Activated T-helper 9 cell treated with anti-CD3 and anti-CD28 coated beads, Interleukin-2, amount 50 U/mL, for 16 hours (primary cell): ENCODE measurements at places on chromosomes 3 and 15.

- no peak for DNase-seq
These were observed 6.4 kb downstream of the GOLGA6L2 start for GRCh38 chr15:23440596-23440995.

DNA sequence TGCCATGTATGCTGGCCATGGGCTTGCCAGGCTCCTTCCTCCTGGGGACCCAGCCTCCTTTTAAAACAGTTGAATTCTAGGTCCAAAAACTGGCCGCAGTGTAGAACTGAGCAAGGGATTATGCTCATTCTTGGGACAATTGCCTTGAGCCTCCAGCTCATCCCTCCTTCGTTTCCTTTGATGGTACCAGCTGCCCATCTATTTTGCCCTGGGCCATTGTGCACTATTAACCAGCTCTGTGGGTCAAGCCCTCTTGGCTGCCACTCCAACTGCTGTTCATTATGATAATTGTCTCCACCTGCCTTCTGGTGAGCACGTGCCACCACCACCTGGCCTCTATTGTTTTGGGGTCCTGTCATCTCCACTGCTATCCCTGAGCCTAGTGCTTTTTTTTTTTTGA, 75.8 kb upstream of the SYN2 start:
- DNase-seq = no peak

GRCh38 chr15:93048426-93048721, 40.6 kb downstream of the RGMA start:
- no peak for DNase-seq

- DNase-seq = no peak
These were observed 450.1 kb upstream of the TBL1XR1 start for GRCh38 chr3:177647341-177647740.

- DNase-seq = no peak
These were observed 9.1 kb upstream of the PPM1L start for GRCh38 chr3:160746976-160747375.

DNA sequence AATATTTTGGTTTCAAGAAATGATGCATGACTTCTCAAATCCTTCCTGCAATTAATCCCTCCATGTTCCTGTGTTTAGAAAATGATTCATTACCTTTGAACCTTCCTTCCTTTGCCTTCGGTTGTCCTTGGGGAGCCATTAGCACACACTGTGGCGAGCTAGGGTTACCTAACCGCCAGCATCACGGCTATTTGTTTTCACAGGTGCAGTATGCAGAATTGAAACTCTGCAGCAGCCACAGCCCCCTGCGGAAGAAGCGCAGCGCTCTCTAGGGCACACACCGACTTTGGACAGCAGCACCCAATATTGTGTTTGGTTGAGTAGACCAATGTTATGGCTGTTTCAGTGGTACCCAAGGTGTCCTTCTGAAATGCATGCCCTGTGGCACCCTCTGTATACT, 247.4 kb downstream of the MCTP2 start:
- no peak for DNase-seq

DNA sequence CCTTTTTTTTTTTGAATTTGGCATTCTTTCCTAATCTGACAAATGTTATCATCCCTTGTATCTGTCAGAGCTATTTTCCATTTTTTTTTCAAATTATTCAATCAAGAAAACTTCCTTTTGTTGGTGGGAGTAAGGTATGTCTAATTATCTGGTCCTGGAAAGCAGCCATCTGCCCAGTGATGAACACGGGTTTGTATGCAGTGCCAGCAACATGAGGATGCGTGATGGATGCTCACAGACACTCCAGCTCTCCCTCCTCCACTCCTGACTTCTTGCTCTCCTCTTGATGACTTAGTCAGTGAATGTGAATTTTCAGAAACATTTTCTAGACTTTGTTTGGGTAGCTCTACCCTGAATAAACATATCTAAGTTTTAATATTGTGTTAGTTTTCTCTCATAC, 79.2 kb downstream of the IL1RAP start:
- DNase-seq = no peak

GRCh38 chr3:194257916-194258668, 93.0 kb downstream of the CPN2 start:
- no peak for DNase-seq

GRCh38 chr3:180594631-180595558, 7.1 kb upstream of the TTC14 start:
- no peak for DNase-seq

DNA sequence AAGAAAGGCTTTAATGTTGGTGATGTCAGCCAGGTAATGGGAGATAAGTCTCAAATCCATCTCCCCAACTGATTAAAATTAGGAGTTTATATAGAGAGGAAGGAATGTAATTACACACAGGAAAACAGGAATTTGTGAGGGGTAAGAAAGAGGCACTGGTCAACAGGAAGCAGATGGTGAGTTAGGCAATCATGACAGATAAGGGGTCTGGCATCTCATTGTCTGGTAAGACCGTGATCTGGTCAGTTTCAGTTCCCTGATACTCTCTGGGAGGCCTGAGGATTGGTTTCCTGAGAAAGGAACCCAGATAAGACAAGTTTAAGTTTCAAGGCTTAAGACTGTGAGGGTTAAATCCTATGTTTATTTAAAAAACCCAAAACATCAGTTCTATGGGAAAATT, 414.7 kb upstream of the ARRDC4 start:
- no peak for DNase-seq

- DNase-seq = no peak
These were observed 12.0 kb downstream of the DLL4 start for GRCh38 chr15:40941068-40941527.

DNA sequence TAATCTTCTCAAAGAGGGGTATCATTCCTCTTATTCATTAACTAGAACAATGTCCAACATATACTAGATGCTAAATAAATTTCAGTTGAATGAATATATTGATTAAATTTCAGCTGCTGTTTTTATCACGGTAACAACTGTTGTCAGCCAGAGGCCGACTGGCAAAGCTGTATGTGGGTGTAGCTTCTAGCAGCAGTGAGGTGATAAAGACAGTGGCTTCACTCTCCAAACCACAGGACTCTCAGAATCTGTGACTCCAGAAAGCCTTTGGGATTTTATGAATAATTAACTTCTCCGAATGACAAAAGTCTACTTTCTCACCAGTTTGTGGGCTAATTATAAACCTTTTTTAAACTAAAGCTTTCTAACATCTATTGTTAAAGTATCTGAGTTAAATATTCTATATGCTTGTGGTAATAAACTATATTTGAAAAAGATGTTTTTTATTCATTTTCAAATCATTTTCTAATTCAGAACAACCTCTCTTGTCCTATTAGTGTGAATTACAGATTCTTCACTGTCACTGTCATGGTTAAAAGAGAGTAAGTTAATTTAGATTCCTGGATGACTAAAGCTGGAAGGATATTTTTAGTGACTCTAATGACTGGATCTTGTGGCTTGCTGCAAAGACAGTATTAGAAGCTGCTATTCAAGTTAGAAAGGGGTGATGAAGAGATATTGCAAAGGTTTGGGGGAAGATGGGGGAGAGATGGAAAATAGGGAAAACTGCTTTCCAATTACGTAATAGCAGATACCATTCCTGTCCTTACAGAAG, 796.4 kb upstream of the ARPP21 start:
- no peak for DNase-seq

DNA sequence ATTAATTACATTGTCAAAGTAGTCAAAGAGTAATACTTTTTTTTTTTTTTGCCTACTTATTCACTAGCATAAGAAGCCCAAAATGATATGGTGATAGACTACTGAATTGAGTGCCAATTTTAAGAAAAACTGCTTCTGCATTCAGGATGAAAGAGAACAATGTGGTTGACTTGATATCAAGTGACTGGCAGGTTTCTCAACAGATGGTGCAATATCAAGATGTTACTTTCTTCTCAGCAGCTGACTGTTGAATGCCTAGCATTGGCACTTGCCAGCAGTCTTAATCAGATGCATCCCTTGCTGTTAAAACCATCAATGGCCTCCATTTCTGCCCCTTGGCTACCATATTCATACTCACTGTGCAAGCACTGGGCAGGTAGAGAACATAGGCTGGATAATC, 863.2 kb downstream of the GBE1 start:
- no peak for DNase-seq

GRCh38 chr3:56783644-56784447, 17.9 kb downstream of the ARHGEF3 start:
- peak; percentile 44 for DNase-seq

- no peak for DNase-seq
These were observed 261.7 kb downstream of the TLE3 start for GRCh38 chr15:69836048-69836447.

- DNase-seq = no peak
These were observed 710.6 kb downstream of the EDEM1 start for GRCh38 chr3:5898106-5898505.

- DNase-seq = no peak
These were observed 55.1 kb downstream of the SETMAR start for GRCh38 chr3:4358273-4358672.

DNA sequence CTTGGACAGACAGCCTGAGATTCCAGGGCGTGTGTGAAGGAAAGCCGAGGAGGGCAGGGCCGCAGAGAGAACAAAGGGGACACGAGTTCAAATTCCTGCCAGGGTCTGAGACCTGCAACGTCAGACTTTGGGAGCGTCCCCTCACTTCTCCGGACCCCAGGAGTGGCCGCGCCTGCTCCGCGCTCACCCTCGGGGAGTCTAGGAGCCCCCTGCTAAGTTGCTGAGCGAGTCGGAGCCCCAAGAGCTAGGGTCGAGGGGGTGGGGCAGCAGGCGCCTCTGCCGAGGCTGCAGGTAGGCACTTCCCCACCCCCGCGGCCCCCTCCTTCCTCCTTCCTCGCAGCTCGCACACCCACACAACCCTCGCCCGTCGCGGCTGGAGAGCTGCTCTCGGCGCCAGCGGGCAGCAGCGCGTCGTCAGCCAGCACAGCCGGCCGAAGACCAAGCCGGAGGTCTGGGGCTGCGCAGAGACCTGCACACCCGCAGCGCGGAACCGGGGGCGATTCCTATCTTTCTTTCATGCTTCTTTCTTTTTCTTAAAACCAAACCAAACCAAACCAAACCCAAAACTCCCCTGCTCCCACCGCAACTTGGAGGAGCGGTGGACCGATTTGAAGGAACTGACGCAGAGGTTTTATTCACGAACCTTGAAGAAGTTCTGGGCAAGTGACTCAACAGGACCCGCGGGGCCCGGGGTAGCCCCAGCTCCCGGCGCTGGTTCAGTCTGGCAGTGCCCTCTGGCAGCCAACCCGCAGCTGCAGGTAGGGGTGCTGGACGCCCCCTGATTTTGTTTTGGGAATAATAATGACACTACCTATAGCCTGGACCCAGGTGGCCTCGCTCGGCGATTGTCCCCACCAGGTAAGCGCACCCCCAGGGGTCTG, at the start of gene ANKRD34C:
TSS of gene ANKRD34C (plus strand) at position 352 of the 881 bp plus-strand sequence. CDS start 10,563 bp downstream, outside the sequence.
- no peak for DNase-seq

- no peak for DNase-seq
These were observed 34.9 kb upstream of the GABRB3 start for GRCh38 chr15:26807517-26808427.
